ENCODE measurements at places on chromosomes 11 and 22.

DNA sequence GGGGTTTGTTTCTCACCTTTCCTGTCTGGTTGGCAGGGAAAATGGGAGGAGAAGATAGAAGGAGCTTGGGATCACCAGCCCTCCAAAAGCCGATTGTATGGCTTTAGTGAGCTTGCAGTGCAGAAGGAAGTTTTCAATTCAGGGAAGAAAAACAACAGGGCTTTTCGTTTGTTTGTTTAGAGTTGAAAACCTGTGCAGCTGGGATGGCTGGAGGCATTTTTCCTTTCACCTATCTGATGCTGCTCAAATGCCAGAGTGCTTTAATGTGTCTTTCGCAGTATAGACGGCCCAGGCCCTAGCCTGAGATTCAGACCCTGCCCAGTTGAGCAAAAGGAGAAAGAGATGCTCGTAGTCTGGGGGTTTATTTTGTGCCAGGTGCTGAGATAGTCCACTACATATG, 87.9 kb downstream of the INSC start:
- DNase-seq: no peak

GRCh38 chr11:117583063-117583801, 213.8 kb downstream of the DSCAML1 start:
- no peak for DNase-seq

GRCh38 chr11:10893714-10894151, 35.9 kb upstream of the ZBED5 start:
- DNase-seq: no peak

DNA sequence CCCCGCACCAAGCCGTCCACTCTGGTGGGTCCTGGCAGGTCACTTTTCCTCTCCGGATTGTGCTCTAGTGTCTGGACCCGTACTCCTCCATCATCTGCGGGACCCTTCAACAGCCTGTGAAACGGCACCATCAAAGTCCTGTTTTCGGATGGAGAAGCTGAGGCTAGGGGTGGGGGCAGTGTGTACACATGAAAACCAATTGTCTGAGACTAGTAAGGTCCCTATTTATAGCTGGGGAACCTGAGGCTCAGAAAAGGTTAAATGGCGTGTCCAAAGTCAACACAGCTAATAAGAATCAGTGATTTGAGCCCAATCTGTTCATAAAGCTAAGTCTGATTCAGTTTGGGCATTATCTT, 668 bp upstream of the LRRC32 start:
- DNase-seq: no peak

- DNase-seq: no peak
Measured at GRCh38 chr11:76524919-76525318, 80.1 kb downstream of the EMSY start.

DNA sequence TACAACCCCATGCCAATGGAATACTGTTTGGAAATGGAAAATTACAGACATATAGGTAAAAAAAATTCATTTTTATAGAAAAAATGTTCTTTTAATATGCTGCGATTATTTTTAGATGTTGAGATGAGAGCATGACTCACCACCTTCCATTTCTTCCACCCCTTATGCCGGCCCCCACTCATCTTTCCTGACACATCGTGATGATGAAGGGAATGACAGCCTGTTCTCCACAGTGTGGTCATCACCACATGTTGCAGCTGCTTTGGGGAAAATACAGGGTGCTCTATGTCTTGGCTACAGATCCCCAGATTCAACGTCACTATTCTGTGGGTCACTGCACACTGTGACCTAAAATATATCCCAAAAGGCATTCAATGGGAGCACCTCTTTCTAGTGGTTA, 916.2 kb downstream of the METTL15 start:
- DNase-seq: no peak

DNA sequence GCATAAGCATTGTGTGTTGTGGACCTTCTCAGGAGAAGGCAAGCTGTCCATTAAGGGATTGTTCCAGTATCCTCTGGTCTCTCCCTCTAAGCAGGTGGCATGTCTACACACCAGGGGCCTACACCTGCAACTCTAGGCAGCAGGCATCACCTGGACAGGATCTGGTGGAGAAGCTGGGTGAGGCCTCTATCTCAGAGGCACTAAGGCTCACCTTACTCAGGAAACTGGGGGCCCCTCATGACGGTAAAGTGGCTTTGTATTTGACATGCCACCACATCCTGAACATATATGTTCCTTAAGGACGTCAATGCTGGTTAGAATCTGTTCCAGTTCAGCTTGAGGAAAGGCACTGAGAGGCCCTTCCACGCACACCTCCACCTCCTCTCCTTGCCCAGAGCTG, 891.3 kb downstream of the OPCML start:
- no peak for DNase-seq

DNA sequence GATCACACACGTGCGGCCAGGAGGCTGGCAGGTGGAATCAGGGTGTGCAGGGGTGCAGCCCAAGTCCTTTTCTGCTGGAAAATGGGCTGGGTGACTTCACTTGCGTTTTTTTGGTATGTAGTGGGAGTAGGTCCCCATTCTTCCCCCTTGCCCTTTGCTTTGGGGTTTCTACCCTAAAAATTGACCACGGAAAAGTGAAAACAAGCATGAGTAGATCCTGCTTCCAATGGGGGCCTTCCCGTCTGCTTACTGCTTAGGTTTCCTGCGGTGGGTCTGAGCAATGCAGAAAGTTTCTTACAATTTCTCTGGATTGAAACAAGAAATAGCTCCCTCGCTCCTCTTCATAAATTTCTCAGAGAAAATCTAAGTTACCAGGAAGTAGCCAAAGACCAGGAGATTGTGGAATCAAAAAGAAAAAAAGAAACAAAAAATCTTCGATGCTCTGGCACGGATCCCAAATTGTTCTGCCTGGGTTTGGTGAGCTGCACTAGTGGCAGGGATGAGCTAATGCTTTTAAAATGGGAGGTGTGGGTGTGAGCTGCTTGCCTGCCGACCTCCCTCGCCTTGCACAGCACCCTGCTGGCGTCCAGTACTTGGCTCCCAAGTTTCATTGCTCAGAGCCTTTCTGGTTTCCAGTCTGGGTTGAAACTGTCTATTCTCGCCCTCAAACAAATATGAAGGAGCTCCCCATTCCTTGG, 2.4 kb downstream of the TIMP3 start:
- DNase-seq: no peak

DNA sequence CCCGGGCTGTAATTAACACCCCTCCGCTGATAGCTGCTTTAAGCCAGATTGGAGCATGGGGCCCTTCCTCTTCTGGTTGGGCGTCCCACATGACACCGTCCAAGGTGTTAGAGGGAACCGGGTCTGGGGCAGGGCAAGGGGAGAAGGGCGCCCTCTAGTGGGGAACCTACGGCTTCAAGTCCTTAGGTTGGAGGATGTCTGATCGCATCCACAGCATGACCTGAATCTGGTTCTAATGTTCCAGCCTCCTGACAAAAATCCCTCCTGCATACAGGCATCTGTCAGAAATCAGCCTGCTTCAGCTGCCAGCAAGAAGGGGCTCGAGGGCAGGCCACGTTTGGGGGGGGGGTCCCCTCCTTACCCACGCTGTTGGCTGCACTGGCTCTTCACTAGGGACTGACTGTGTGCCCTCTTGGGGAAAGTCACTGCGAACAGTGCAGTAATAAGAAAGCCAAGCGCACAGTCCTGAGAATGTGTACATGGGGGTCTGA, 94.2 kb upstream of the TBCEL start:
- no peak for DNase-seq

DNA sequence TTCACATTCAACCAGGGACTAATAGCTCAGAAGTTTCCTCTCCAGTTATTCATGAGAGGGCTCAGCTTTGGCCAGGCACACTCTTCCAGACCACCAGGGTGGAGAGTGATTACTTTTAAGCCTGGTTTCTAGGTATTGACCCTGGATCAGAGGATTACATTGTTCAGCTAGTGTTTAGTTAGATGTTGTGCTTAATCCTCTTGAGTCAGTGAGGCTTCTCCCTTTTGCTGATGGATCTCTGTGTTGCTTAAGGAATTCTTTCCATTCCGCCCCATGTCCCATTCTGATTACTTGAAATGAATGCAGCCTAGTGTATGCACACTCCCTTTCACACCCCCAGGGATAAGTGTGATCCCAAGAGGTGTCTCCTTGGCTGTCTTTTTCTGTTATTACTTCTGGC, 271.7 kb upstream of the ANO5 start:
- no peak for DNase-seq

DNA sequence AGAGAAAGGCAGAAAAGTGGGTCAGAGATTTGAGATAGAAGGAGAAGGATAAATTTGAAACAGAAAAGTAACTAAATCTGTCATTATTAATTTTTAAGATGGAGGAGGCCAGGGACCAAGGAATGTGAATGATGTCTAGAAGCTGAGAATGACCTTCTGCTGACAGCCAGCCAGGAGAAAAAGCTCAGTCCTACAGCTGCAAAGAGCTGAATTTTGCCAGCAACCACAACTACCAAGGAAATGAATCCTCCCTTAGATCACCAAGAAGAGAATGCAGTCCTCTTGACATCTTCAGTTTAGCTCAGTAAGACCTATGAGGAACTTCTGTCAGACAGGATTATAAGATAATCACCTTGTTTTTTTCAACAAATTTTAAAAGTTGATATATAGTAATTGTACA, 538.2 kb downstream of the LRRC4C start:
- no peak for DNase-seq

DNA sequence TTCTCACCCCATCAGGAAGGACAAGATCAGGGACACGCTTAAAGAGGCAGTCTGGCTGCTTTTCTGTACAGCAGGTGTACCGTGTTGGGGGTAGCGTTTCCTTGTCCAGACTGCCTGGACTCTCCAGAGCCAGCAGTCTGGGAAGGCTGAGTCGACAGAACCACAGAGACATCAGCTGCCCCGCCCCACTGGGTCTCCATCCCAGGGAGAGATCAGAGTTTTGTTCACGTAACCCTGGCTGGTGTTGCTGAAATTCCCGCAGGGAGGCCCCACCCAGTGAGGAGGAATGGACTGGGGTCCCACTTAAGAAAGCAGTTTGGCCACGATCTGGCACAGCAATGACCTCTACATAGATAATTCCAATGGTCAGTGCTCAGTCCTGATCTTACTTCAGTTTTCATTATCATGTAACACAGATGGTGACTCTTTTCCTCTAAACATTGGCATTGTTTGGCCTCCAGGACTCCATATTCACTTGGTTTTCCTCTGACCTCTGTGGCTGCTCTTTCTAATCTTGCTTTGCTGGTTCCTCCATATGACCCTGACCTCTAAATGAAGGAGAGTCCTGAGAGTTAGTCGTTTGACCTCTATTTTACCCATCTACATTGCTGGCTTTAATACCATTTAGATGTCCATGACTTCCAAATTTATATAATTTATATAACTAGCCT, 89.6 kb upstream of the LRRC55 start:
- DNase-seq: no peak

DNA sequence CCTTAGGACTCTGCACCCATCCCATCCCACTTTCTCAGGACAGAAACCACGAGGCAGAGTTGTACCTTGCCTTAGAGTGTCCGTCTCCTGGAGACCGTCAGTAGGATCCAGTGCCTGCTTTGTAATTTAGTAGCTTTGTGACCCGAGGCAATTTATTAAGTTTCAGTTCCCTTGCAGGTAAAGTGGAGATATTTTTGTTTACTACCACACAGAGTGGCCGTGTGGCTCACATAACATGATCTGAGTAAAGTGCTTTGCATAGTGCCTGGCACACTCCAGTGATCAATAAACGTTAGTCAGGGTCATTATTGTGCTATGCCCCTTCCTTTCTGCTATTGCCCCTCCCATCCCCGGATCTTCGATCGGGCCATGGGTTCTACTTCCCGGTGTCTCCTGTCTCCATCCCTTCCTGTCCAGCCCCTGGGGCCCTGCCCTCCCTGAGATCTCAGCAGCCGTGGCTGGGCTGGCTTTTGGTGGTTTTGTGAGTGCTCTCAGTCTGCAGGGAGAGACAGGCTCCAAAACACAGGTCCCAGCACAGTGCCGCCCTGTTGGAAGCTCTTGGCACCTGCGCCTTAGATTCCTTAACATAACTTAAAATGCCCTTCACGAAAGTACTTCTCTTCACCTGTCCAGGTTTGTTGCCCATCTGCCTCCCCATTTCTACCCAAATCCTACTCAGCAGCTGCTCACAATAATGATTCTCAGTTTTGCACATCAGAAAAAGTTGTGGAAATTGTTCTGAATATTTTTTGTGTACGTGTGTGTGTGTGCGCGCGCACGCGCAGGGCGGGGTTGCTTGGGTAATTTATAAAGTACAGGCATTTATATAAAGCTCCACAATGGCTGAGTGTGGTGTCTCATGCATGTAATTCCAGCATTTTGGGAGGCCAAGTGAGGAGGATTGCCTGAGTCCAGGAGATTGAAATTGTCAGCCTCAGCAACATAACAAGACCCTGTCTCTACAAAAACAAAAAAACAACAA, 753.7 kb downstream of the NTM start:
- DNase-seq: no peak

DNA sequence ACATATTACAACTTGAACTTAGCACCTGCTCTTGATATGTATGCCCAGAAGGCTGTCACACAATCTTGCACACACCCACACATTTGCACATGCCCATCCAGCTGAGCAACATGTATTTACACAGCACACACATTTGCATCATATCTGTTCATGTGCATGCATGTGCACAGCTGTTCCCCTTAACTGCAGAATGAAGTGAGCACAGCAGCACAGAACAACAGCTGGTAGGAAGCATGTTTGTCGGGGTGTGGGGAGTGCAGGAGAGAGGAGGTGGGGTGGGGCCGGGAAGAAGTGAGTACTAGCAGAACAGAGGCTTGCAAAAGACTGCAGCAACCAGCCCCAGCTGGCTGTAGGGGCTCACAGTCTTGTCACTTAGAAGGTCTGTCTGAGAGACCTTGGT, 296.5 kb downstream of the KIRREL3 start:
- DNase-seq: no peak

DNA sequence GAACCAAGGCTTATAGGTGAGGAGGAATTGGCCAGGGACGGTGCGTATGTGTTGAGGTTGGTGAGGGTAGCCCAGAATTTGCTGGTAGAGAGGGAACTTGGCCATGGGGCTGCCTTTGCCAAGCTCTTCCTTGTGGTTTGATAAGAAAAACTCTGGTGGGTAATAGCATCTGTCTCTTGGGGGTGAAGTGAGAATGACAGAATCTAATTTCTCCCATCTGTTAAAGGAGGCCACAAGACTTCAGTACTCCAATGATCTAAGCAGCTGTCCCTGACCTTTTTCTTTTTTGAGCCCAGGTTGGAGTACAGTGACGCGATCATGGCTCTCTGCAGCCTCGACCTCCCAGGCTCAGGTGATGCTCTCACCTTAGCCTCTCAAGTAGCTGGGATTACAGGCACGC, 36.0 kb upstream of the PICK1 start:
- DNase-seq: no peak
